ENCODE measurements at places on chromosomes 4 and X. TPM values are rescaled to one million over a fixed set of nuclear protein-coding genes. Genes with fewer than 3 reads are reported as not detected.

GRCh38 chr4:150699599-150699998 is 117.6 kb downstream of the MAB21L2 start:
- H3K27me3 ChIP-seq, result no peaks in the 10 kb centered on the region
- no peak overlapping the region for H3K4me3 ChIP-seq
- DNase-seq, result no peak

GRCh38 chr4:17934286-17934685 is 87.3 kb downstream of the LCORL start:
- H3K4me3 ChIP-seq, result no peak overlapping the region
- DNase-seq, result no peak
- H3K4me1 ChIP-seq, result peaks cover 15% of the 10 kb centered on the region
- no peaks in the 10 kb centered on the region for H3K27me3 ChIP-seq
- H3K27ac ChIP-seq, result no peak overlapping the region

The NOX1 gene
- total RNA-seq, result not detected

GRCh38 chr4:78568640-78569305 is 17.2 kb downstream of the ANXA3 start:
- DNase-seq, result no peak
- peak overlapping the region; percentile 48 for H3K4me3 ChIP-seq
- peaks cover 20% of the 10 kb centered on the region for H3K36me3 ChIP-seq
- peak overlapping the region; percentile 93 for H3K27ac ChIP-seq
- H3K4me1 ChIP-seq, result peaks cover 50% of the 10 kb centered on the region

The ABCD1 gene
- 3.5 TPM for total RNA-seq

GRCh38 chr4:6657242-6658208 is 17.0 kb downstream of the MRFAP1 start:
- no peaks in the 10 kb centered on the region for H3K27me3 ChIP-seq
- no peak overlapping the region for H3K27ac ChIP-seq
- no peak overlapping the region for H3K4me3 ChIP-seq
- no peaks in the 10 kb centered on the region for H3K4me1 ChIP-seq

GRCh38 chr4:144701683-144702233 is 55.8 kb downstream of the HHIP start:
- H3K4me1 ChIP-seq, result peaks cover 14% of the 10 kb centered on the region
- H3K27ac ChIP-seq, result no peak overlapping the region
- no peak overlapping the region for H3K4me3 ChIP-seq
- no peaks in the 10 kb centered on the region for H3K27me3 ChIP-seq
- H3K36me3 ChIP-seq, result no peaks in the 10 kb centered on the region

GRCh38 chr4:124201636-124202035 is 510.9 kb downstream of the ANKRD50 start:
- H3K4me3 ChIP-seq, result peak overlapping the region; percentile 0
- no peaks in the 10 kb centered on the region for H3K27me3 ChIP-seq
- peaks cover 32% of the 10 kb centered on the region for H3K4me1 ChIP-seq

The ADH1A gene
- total RNA-seq, result 0.21 TPM

GRCh38 chr4:79287076-79287475 is 38.8 kb downstream of the NAA11 start:
- no peak overlapping the region for H3K4me3 ChIP-seq
- no peak overlapping the region for H3K27ac ChIP-seq
- H3K4me1 ChIP-seq, result no peaks in the 10 kb centered on the region
- no peaks in the 10 kb centered on the region for H3K36me3 ChIP-seq

GRCh38 chr4:69056921-69057550 is 39.2 kb upstream of the UGT2B7 start:
- no peak overlapping the region for H3K4me3 ChIP-seq
- no peaks in the 10 kb centered on the region for H3K4me1 ChIP-seq
- no peaks in the 10 kb centered on the region for H3K27me3 ChIP-seq
- H3K27ac ChIP-seq, result no peak overlapping the region

DNA sequence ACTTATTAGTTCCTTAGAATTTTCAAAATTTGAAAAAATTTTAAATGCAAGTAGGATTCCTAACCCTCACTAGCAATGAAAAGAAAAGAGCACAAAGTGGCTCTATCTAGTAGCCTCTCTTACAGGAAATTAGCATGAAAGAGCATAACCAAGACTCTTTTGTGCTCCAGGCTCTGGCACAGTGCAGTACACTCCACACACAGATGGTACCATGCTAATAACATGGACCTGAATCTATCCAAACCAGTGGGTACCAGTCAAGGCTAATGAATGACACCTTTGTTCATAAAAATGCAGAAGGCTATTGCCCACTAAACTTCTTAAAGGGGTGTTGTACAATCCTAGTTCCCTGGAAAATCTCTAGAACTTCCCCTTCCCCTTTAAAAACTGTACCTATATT is 119.0 kb downstream of the MANBA start:
- H3K36me3 ChIP-seq, result peaks cover 5% of the 10 kb centered on the region
- H3K27ac ChIP-seq, result no peak overlapping the region
- peaks cover 7% of the 10 kb centered on the region for H3K4me1 ChIP-seq

DNA sequence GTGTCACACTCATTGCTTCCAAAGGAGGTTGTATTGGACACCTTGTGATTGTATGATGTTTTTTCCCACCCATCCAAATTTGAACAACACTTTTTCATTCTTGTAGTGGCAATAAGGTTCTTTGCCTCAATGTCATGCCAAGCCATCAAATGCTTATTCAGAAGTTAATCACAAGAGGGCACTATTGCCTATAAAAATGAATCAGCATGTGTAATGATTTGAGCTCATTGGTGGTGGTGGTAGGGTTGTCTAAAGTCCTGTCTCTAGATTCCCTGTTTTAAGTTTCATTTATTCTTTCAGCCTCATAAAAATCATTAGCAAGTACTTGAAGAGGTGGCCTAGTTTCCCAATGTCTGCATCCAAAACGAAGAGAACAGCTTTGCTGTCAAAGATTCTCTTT is 37.0 kb downstream of the IRS4 start:
- peaks cover 38% of the 10 kb centered on the region for H3K36me3 ChIP-seq

The F8A3 gene
- 2.8 TPM for total RNA-seq

- H3K4me3 ChIP-seq, result no peak overlapping the region
- H3K27ac ChIP-seq, result no peak overlapping the region
- no peaks in the 10 kb centered on the region for H3K36me3 ChIP-seq
- no peak for DNase-seq
- H3K27me3 ChIP-seq, result no peaks in the 10 kb centered on the region
- H3K4me1 ChIP-seq, result no peaks in the 10 kb centered on the region
Observed at GRCh38 chr4:74570095-74570494, 125.2 kb downstream of the AREG start.

DNA sequence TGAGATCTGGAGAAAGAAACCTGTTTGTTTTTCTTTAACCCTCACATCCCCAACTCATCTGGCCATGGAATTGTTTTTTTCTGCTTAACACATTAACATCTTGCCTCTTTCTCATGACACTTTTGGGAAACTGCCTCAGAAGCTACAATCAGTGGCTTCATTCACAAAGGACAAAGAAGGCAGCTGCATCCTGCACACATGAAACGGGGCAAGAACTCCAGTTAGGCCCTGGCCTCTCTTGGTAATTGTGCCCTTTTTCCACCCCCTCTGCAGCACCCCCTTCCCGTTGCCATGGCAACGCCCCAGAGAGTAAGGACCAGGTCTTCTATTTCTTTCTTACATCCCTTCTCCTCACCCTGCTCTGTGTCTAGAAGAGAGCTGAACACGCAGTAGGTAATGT is 103.4 kb downstream of the PDGFRA start:
- H3K27me3 ChIP-seq, result no peaks in the 10 kb centered on the region
- H3K4me1 ChIP-seq, result no peaks in the 10 kb centered on the region
- no peak overlapping the region for H3K4me3 ChIP-seq
- no peak for DNase-seq
- no peaks in the 10 kb centered on the region for H3K36me3 ChIP-seq

The NDP gene
- not detected for total RNA-seq

- no peak overlapping the region for H3K4me3 ChIP-seq
- H3K36me3 ChIP-seq, result no peaks in the 10 kb centered on the region
- H3K27ac ChIP-seq, result no peak overlapping the region
- H3K4me1 ChIP-seq, result no peaks in the 10 kb centered on the region
- H3K27me3 ChIP-seq, result no peaks in the 10 kb centered on the region
- DNase-seq, result peak; percentile 3
Observed at GRCh38 chr4:183960046-183960420, 54.9 kb downstream of the STOX2 start.

GRCh38 chr4:7585768-7586167 is 151.0 kb upstream of the PSAPL1 start:
- H3K36me3 ChIP-seq, result no peaks in the 10 kb centered on the region
- H3K27me3 ChIP-seq, result no peaks in the 10 kb centered on the region
- H3K27ac ChIP-seq, result no peak overlapping the region
- no peaks in the 10 kb centered on the region for H3K4me1 ChIP-seq

The ARX gene
- not detected for total RNA-seq

GRCh38 chr4:140861359-140862176 is 105.4 kb upstream of the TBC1D9 start:
- no peaks in the 10 kb centered on the region for H3K36me3 ChIP-seq
- H3K27me3 ChIP-seq, result no peaks in the 10 kb centered on the region
- DNase-seq, result peak; percentile 80
- H3K4me1 ChIP-seq, result peaks cover 8% of the 10 kb centered on the region
- no peak overlapping the region for H3K27ac ChIP-seq

- H3K4me3 ChIP-seq, result no peak overlapping the region
- peaks cover 5% of the 10 kb centered on the region for H3K4me1 ChIP-seq
- H3K27ac ChIP-seq, result no peak overlapping the region
- H3K27me3 ChIP-seq, result no peaks in the 10 kb centered on the region
- no peak for DNase-seq
Observed at GRCh38 chr4:19301527-19301926, 950.2 kb upstream of the SLIT2 start.

The ZNF630 gene
- 2.4 TPM for total RNA-seq

- H3K27me3 ChIP-seq, result peaks cover 46% of the 10 kb centered on the region
- no peak overlapping the region for H3K4me3 ChIP-seq
- H3K27ac ChIP-seq, result no peak overlapping the region
- H3K4me1 ChIP-seq, result no peaks in the 10 kb centered on the region
- H3K36me3 ChIP-seq, result no peaks in the 10 kb centered on the region
- no peak for DNase-seq
Observed at GRCh38 chrX:38669428-38669827, 108.1 kb downstream of the TSPAN7 start.

The PAGE2 gene
- total RNA-seq, result not detected

The JCHAIN gene
- not detected for total RNA-seq

DNA sequence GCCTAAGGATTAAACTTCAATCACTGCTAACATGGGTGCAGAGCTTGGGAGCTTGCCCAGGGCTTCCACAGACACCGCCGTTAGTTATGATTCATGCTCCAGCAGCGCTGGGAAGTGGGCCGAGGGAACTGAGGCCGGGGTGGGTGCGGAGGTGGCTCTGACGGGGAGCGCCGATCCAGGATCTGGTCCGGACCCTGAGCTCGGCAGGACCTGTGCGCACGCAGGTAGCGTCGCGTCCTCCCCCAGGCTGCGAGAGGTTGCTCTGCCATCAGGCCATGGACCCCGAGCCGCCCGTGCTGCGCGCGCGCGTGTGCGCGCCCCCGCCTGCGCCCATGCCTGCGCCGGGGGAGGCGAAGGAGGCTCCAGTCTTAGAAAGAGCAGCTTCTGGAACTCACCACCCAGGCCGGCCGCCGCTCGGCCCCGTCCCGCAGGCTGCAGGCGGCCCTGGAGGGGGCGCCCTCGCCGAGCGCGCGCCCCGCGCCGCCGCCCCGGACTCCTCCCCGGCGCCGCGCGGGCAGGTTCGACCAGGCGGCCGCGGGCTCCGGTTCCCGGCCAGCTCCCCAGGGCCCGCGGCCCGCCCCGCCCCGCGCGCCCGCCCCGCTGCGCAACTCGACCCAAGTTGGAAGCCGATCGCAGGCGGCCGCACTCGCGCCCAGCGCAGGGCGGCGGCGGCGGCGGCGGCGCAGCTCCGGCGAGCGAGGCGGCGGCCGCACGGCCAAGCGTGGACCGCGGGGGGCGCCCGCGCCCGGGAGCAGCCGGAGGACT is 732 bp upstream of the ADRA2C start:
- H3K27me3 ChIP-seq, result no peaks in the 10 kb centered on the region
- H3K4me3 ChIP-seq, result peak overlapping the region; percentile 50

- no peaks in the 10 kb centered on the region for H3K4me1 ChIP-seq
- H3K4me3 ChIP-seq, result no peak overlapping the region
- no peak overlapping the region for H3K27ac ChIP-seq
Observed at GRCh38 chrX:67207912-67208311, 335.9 kb upstream of the AR start.

DNA sequence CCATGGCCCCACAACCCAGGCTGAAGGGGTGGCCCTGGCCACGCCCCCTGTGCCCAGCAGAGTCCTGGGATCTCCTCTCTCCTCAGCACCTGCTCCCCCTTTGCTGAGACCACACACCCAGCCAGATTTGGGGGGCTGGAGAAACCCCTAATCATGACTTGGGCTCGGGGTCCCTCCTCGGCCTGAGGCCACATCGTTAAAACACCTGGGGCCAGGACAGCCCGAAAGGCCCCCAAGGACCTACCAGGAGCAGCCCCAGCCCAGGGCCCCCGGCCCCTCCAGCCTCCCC is 116.7 kb downstream of the FAM53A start:
- H3K4me3 ChIP-seq, result no peak overlapping the region
- H3K36me3 ChIP-seq, result no peaks in the 10 kb centered on the region
- H3K4me1 ChIP-seq, result no peaks in the 10 kb centered on the region
- no peak for DNase-seq
- no peak overlapping the region for H3K27ac ChIP-seq
- H3K27me3 ChIP-seq, result peaks cover 23% of the 10 kb centered on the region

The TCEAL6 gene
- not detected for total RNA-seq

The FGF5 gene
- total RNA-seq, result not detected

DNA sequence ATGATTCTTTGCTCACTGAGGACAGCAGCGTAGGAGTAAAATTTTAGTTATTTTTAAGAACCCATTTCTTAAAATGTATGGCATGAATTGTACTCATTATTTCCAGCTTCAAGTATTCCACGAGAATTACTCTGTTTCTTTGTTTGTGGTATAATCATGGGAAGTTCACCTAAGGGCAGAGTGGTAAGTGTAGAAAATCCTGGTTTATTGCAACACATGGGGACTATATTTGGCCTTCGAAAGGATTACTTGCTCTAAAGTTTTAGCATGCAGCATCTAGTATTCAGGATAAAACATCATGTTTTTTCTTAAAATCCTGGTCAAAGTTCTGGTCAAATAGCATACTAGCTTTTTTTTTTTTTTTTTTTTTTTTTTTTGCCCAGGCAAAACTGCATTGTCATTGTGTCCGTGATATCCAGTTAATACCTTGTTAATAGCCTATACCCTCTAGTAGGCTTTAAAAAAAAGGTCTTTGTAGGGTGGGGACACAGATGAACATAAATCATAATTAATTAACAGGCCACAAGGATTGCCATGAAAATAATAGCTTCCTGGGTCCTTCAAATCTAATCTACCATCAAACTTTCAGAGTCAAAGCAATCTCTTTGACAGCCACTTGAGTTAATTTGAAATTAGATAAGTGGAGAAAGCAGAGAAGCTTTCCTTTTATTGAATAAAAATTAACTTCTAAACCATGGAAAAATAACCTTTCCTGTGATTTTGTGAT is 44.6 kb upstream of the VEGFC start:
- peaks cover 18% of the 10 kb centered on the region for H3K4me1 ChIP-seq
- no peak overlapping the region for H3K4me3 ChIP-seq
- H3K36me3 ChIP-seq, result no peaks in the 10 kb centered on the region
- H3K27ac ChIP-seq, result no peak overlapping the region

DNA sequence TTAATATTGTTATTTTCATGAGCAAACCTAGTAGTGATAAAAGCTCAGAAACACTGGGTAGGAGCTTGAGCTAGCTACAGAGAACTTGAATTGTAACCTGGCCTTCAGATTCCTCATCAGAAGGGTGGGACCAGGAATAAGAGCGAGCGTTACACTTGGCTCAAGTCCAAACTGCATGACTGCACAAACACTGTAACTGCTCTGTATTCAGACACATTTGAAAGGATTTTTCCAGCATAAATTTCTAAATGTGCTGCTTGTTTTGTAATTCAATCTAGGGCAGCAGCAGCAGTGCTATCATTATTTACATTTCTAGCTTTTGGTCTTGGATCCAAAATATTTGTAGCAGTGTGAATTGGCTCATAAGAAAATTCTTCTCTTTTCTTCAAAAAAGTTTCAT is 133.0 kb upstream of the TMLHE start:
- no peaks in the 10 kb centered on the region for H3K36me3 ChIP-seq
- peak; percentile 71 for DNase-seq
- H3K27me3 ChIP-seq, result no peaks in the 10 kb centered on the region
- H3K4me3 ChIP-seq, result no peak overlapping the region
- H3K4me1 ChIP-seq, result no peaks in the 10 kb centered on the region
- no peak overlapping the region for H3K27ac ChIP-seq

The TMPRSS11D gene
- not detected for total RNA-seq
